ENCODE measurements at places on chromosomes 3 and 15.

DNA sequence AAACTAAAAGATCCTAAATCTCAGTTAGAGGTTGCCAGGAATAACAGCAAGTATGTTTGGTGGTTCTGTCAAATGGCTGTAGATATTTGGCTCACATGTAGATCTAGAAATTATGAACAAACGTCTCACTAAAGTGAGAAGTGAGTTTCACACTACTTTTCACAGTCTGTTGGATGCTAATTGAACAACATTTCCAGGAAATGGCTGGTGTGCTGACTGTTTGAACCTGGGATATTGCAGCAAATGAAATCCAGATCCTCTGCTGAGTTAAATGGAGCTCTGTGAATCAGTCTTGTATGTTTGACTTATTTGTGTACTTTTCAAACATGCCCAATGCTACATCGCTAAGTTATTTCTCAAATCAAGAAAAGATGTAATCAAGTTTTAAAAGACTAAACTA, 21.3 kb upstream of the RSL24D1 start:
- DNase-seq = no peak

DNA sequence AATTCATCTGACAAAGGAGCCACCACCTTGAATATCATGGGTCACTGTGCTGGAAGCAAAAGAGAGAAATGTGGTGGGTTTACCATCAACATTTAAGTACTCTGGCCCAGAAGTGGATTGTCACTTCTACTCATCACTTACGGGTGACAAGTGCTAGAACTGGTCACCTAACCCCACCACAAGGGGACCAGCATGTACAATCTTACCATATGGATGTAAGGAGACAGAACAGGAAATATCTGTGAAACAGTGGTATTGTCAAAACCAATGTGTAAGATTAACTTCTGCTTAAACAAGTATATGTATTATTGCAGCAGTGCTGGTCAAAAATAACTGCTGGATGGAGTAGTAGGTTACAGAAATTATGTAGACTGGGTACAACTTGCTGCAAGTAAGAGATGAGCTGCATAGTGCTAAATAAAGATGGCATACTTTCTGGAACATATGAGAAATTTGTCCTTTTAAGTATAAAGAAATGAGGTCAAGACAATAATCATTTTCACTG, 171.8 kb downstream of the POTEB3 start:
- no peak for DNase-seq

- no peak for DNase-seq
Measured at GRCh38 chr3:15501126-15501525, 20.4 kb downstream of the COLQ start.

DNA sequence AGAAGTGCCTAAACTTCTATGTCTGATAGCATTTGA, at the start of gene TP63:
TSS of gene TP63 (plus strand) at position 17 of the 36 bp plus-strand sequence. CDS start 127 bp downstream, outside the sequence.
- no peak for DNase-seq

DNA sequence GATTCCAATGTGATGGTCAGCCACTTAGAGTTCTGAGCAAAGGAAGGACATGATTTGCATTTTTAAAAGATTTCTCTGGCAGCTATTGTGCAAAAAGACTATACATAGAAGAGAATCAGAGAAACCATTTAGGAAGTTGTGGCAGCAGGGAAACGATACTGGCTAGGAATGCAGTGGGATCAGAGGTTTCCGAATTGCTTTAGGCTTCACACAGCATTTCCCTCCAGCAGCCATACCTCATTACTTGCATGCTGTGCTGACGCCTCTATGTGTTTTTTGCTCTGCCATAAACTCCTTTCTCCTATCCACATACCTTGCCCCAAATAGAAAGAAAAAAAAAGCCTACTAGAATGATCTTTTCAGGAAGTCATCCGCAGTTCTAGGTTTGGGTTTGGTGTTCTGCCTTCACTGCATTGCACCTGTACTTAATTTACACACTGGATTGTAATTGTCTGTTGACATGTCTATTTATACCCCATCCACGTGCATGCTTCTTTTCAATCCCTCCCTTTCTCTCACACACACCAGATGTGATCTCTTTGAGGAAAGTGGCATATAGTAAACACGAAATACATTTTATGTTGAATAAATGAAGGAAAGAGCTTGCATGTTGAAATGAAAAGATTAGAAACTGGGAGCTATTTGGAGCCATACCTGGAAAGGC, 860.3 kb upstream of the SEMA6D start:
- DNase-seq = no peak

DNA sequence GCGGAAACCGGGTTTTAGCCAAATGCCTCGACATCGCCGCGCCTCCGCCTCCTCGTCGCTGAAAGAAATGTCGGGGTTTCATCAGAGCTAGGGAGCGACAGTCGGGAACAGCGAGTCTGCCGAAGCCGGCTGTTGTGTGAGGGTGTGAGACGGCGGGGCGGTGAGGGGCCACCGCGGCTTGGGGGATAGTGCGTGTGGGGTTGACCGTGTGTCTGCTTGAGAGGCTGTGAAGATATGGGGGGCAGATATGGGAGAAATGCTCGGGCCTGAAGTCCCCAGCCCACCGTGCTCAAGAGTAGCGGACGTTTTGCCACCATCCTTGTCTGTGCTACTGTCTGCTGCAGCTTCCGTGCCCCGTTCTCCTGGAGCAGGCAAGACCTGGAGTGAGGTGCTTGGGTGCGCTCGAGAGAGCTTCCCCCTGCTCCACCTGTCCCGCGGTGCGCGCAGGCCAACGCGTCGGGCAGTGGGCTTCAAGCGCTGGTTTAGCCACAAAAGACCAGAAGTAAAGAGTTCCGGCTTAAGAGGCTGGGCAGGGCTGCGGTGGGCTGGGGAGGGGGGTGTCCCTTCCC, 716 bp upstream of the ISLR2 start:
- DNase-seq = no peak
